ENCODE measurements at places on chromosomes 12 and 14.

- no peak for DNase-seq
These were observed 3.9 kb downstream of the NKX2-1 start for GRCh38 chr14:36515896-36516718.

- DNase-seq: no peak
These were observed 17.8 kb upstream of the MEG3 start for GRCh38 chr14:100807979-100808734.

- DNase-seq: no peak
These were observed 19.0 kb downstream of the EML1 start for GRCh38 chr14:99812096-99812750.

- no peak for DNase-seq
These were observed 19.7 kb downstream of the SYNE3 start for GRCh38 chr14:95496690-95497259.

All from coronary artery (tissue), 2 donors.